ENCODE measurements at places on chromosomes 12 and 14. TPM values are rescaled to one million over a fixed set of nuclear protein-coding genes. Genes with fewer than 3 reads are reported as not detected.

DNA sequence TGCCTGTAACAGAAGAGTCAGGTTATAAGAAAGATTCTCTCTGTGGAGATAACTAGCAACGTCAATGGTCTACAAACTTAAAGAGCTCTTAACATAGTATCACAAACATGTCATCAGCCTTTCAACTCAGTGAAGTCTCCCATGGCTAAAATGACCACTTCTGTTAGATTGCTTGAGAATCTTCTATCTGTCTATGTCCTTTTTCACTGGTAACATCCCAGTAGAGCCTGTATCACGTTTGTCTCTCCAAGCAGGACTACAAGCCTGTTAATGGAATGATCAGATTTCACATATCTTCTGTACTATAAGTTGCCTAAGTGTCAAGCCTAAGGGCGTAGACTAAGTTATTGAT is 50.7 kb downstream of the SLC2A13 start:
- DNase-seq: no peak

- peak; percentile 12 for DNase-seq
Measured at GRCh38 chr14:96079066-96079465, 39.9 kb downstream of the C14orf132 start.

The KRT77 gene
- total RNA-seq: not detected

The PTPRB gene
- 31.9 TPM for total RNA-seq

GRCh38 chr14:99431986-99432385 is 48.7 kb downstream of the SETD3 start:
- DNase-seq: no peak

GRCh38 chr12:14960548-14961465 is 594 bp downstream of the ARHGDIB start:
- DNase-seq: no peak

GRCh38 chr14:49193332-49194065 is 392.7 kb downstream of the RPS29 start:
- no peak for DNase-seq

GRCh38 chr14:71523630-71524319 is 408.5 kb upstream of the RGS6 start:
- no peak for DNase-seq

- DNase-seq: no peak
Measured at GRCh38 chr12:32446316-32447119, 47.2 kb downstream of the FGD4 start.

The USP44 gene
- 1.8 TPM for total RNA-seq

The SLC4A8 gene
- total RNA-seq: 0.16 TPM

The CCDC177 gene
- total RNA-seq: not detected

All from sigmoid colon (tissue), 7 donors.